ENCODE measurements at places on chromosomes 5 and 9.

GRCh38 chr5:172456076-172456722, 1.9 kb upstream of the SH3PXD2B start:
- no peak for DNase-seq

GRCh38 chr9:27408482-27408881, 111.5 kb upstream of the EQTN start:
- DNase-seq, result no peak

DNA sequence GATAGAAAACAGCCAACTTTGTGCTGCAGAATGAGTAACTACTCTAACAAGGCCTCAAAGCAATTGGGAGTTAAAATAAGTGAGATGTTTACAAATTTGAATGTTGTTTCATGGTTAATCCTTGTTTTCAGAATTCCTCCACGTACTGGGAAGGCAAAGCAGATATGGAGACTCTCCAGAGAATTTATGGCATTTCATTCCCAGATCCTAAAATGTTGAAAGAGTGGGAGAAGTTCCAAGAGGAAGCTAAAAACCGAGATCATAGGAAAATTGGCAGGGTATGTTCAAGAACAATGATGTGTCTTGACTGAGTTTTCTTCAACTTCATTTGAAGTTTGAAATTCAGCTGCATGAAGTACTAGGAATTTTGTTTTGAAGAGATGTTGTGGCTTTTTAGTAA, 16.4 kb downstream of the TARS1 start:
- DNase-seq, result no peak

- no peak for DNase-seq
Measured at GRCh38 chr9:111366978-111367377, 37.0 kb upstream of the OR2K2 start.

- no peak for DNase-seq
Measured at GRCh38 chr5:127111112-127111511, 37.8 kb upstream of the C5orf63 start.

- no peak for DNase-seq
Measured at GRCh38 chr5:139689631-139690063, 41.5 kb downstream of the CXXC5 start.

DNA sequence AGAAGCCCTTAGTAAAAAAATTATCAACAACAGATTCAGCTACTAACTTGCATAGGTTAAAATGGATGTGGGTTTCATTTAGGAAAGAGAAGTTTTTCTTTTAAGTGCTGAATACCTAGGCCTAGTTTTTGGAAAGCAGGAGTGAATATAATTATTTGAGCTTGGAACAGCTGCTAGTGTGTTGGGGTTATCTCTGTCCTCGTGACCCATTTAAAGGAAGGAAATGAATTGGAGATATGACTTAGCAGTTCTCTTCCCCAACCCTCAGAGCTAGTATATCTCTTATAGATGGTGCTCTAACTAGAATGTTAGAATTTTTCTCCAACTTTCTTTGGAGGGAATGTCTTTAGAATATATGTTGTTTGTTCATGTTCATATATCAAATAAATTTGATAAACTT, 38.6 kb downstream of the ZNF366 start:
- DNase-seq, result no peak

GRCh38 chr5:65264420-65264819, 217.3 kb downstream of the ADAMTS6 start:
- no peak for DNase-seq

DNA sequence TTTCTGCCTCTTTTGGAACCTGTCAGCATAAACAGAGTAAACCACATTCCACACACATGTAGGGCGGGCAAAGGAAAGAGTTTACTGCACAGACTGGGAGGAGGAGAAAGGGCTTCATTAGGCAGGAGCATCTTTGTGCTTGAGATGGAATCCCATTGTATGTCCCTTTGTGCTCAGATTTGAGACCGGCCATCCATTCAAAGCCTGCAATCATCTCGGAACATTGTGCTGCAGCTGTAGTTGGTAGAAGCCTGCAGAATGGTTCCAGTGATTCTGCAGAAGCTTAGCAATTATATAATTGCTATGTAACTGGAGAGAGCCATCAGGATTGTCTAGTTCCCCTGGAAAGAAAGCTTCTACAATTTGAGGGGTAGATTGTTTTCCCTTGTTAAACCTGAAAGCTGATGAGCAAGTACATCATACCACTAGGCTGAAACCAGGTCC, 16.5 kb downstream of the ZNF462 start:
- DNase-seq, result no peak

- DNase-seq, result peak; percentile 10
Measured at GRCh38 chr5:124718380-124718789, 28.1 kb downstream of the ZNF608 start.

GRCh38 chr5:78411586-78411985, 51.2 kb downstream of the SCAMP1 start:
- DNase-seq, result no peak

GRCh38 chr5:37197340-37198050, 51.7 kb downstream of the CPLANE1 start:
- no peak for DNase-seq

DNA sequence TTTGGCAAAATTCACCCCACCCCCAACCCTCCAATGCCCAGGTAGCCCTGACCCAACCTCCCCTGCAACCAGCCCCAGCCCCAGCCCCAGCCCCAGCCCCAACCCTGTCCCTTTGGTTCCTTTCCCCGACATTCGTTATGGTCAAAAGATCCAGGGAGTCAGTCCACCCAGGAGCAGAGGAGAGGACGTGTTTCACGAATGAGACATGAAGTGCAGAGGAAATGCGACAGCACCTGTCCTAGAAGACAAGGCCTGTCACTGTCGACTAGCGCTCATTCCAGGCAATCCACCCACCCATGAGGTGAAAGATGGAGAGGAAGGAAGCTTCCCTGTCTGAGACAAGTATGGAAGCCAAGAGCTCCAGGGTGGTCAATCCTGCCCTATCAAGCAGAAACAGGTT, 485.0 kb downstream of the SPATA31A7 start:
- DNase-seq, result no peak

GRCh38 chr5:76175051-76175666, 92.0 kb downstream of the SV2C start:
- no peak for DNase-seq

- DNase-seq, result no peak
Measured at GRCh38 chr5:142152384-142152732, 43.8 kb downstream of the NDFIP1 start.

DNA sequence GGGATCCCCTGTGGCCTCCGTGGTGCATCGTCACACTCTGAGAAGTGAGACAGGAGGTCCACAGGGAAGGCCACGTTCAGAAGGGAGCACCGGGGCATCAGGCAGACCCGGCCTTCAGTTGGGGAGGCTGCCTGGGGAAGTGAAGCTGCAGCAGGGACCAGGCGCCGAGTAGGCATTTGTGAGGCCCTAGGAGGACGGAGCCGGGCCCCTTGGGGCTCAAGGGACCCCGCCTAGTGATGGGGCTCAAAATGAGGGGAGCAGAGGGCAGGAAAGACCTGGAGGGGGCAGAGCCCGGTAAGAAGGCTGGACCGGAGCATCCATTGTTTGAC, 85.4 kb upstream of the FAM120A start:
- DNase-seq, result no peak

DNA sequence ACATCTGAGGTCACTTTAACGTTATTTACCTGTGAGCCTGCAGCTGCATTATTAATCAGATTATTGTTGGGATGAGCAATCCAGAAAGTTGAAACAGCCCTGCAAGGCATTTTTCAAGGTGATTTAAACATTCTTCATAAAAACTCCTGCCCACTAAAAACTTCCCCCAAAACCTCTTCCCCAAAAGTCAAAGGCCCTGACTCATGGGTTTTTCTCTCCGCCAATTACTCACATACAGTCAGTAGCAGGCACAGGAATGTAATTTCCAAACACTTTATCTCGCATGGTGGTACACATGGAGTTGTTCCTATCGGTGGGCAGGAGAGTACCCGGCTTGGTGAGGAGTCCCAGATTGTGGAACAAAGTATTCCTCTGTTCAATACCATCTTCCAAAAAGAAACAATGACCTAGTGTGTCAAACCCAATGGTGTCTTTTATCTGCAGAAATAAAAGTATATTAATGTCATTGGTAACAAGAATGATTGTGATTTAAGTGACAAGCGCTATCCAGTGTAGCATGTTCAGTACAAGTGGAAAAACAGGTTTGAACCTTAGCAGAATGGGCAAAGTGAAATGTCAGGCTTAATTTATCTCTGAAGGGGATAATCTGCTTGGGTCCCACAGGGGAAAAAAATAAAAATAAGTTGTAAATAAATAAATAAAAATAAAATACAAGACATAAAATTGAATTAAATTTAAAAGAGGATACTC, 38.3 kb downstream of the CEMIP2 start:
- no peak for DNase-seq

DNA sequence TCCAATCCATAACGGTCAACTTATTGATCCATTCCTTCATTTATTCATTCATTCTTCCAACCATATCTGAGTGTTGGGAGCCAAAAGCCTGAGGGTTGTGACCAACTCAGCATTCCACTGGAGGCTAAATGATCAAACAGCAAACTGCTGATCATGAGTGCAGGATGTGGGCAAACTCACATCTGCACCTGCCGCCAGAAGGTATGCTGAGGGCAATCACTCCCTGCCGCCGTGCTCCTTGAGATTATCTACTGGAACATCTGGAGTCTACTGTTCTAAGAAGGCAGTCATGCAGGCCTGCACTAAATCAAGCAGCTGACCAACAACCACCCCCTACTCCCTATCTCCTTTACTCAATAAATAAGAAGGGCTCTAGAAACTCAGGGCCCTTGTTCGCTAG, 184.0 kb downstream of the TTLL11 start:
- DNase-seq, result no peak

GRCh38 chr5:157324237-157324636, 58.3 kb downstream of the CYFIP2 start:
- DNase-seq, result no peak

GRCh38 chr5:68699966-68700365, 393.8 kb upstream of the SLC30A5 start:
- no peak for DNase-seq

DNA sequence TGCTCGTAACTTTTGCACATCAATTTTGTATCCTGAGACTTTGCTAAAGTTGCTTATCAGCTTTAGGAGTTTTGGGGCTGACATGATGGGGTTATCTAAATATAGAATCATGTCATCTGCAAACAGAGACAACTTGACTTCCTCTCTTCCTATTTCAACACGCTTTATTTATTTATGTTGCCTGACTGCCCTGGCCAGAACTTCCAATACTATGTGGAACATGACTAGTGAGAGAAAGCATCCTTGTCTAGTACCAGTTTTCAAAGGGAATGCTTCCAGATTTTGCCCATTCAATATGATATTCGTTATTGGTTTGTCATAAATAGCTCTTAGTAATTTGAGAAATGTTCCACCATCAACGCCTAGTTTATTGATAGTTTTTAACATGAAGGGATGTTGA, 65.4 kb upstream of the CDH12 start:
- no peak for DNase-seq
